CD8-positive, alpha-beta T cell (primary cell): ENCODE measurements at places on chromosomes 13 and 19. TPM values are rescaled to one million over a fixed set of nuclear protein-coding genes. Genes with fewer than 3 reads are reported as not detected.

The C1QTNF9 gene
- total RNA-seq: 0.17 TPM

The ZNF575 gene
- total RNA-seq: 3.4 TPM

The KLF5 gene
- 3.7 TPM for total RNA-seq

The PSPN gene
- total RNA-seq: 0.92 TPM

The ZNF560 gene
- total RNA-seq: not detected

The EPSTI1 gene
- 8.8 TPM for total RNA-seq

The IL12RB1 gene
- 25.6 TPM for total RNA-seq

The ZNF44 gene
- 21.9 TPM for total RNA-seq

The PODNL1 gene
- not detected for total RNA-seq

The CTXN1 gene
- not detected for total RNA-seq

The ZNF317 gene
- total RNA-seq: 130 TPM
